GM12864 (cell line): ENCODE measurements at places on chromosomes 1 and 21.

DNA sequence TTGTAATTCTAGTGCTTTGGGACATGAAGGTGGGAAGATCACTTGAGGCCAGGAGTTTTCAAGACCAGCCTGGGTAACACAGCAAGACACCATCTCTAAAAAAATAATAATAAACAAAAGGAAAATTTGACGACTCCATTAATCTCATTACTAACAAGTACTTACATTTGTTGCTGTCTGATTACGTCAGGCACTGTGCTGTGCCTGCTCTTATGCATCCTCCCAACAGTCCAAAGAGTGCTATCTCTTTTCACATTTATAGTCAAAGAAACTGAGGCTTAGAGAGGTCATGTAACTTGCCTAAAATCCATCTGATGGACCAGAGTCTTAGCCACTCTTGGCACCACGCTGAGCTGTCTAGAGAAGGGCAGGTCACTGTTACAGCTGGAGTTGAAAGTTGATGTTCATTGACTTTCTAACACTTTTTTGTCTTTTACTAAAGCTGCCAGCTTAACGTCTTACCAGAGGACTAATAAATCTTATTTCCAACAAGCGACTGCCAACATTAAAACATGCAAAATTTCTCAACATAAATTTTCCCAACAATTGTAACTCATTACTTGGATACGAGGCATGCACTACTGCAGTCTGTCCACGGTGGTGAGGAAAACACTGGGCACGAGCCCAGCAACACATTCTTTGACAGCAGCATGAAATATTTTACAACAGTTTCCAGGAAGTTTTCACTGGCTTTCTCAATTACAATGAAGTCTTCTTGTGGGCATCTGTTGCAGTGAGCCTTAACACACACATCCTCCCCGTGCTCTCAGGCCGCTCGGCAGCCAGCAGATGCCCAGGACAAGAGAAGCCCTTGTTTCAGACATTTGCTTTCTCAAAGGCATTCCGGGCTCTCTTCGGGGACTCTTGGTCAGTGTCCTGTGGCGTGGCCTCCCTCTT is 262.9 kb upstream of the PROX1 start:
- DNase-seq = no peak

GRCh38 chr1:186082235-186082937 is 292.7 kb downstream of the TPR start:
- peak; percentile 80 for DNase-seq

- no peak for DNase-seq
Observed at GRCh38 chr1:151193856-151194255, 3.9 kb upstream of the VPS72 start.

DNA sequence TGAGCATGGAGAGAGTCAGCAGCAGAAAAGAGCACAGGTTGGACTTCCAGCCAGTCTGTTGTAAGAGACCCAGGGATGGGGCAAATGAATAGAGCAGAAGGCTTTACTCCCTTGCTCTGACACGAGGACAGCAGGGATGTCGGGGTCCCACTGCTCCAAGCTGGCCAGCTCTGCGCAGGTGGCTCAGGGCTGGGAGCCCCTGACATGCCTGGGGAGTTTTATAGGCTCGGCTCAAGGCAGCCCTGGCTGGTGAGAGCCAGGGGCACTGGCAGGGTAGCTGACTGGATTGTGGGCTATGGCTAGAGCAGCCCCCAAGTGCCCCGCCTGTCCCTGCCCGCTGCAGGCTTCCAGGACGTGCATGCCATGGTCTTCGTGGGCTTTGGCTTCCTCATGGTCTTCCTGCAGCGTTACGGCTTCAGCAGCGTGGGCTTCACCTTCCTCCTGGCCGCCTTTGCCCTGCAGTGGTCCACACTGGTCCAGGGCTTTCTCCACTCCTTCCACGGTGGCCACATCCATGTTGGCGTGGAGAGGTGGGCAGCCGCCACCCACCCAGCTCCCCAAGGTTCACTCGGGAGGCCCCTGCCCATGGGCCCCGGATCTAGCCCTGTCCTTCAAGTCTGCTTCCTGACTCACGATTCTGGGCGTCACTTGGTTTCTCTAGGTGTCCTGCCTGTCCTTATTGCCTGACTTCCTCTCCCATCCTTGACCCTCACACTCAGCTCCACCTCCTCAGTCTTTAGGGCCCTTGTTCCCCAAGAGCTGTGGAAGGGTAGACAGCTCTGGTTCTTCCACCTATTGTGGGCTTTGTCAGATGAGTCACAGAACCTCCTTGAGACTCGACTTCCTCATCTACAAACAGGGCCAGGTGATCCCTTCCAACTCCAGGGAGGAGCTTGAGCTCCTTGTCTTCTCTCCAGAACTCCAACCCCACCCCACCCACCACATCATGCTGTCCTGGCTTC is 8.2 kb downstream of the RHBG start:
- no peak for DNase-seq

GRCh38 chr1:25019337-25020172 is 89.5 kb upstream of the RUNX3 start:
- DNase-seq = peak; percentile 85

- no peak for DNase-seq
Observed at GRCh38 chr1:18530587-18531502, 50.1 kb downstream of the KLHDC7A start.

GRCh38 chr1:86948212-86948611 is 33.8 kb downstream of the HS2ST1 start:
- DNase-seq = no peak

DNA sequence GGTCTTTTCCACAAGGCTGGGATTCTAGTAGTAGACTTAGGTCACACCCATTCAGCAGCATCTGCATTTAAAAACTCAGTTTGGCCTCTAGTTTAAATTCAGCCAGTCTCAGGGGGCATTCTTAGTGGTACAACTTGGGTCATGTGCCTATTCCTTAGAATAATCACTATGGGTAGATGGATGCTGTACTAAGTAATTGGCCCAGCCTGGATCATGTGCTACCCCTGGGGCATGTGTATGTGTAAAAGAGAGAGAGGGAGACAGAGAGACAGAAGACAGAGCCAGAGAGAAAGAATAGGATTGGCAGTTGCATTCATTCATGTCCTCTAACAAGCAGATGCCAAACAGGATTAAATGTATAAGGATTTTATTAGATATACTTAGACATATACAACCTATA is 13.6 kb upstream of the SYT14 start:
- no peak for DNase-seq

GRCh38 chr1:93448292-93448982 is 519 bp downstream of the FNBP1L start:
- no peak for DNase-seq

GRCh38 chr1:1583347-1584010 is 8.8 kb upstream of the SSU72 start:
- no peak for DNase-seq

DNA sequence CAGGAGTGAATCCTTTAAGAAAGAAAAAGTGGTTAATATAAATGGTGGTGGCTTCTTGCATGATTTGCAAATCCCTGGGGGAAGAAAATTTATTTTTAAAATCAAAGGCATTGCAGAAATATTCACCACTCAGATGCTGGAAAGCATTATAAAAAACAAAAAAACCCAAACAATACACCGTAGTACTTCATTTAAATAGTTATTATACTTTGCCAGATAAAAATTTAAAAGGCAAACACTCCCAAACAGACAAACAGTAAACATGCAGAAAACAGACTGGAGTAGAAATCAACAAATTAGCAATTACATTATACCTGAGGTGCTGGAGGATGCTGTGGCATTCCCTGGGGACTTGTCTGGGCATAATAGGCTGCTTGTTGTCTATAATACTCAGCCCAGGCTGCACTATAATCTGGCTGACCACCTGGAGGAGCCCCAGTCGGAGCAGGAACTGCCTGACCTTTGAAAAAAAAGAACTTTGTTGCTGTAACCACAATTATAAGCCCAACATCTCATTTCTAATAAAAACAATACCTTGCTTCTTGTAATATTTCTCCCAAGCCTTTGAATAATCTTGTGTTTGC is 29.9 kb downstream of the FUBP1 start:
- DNase-seq = no peak

DNA sequence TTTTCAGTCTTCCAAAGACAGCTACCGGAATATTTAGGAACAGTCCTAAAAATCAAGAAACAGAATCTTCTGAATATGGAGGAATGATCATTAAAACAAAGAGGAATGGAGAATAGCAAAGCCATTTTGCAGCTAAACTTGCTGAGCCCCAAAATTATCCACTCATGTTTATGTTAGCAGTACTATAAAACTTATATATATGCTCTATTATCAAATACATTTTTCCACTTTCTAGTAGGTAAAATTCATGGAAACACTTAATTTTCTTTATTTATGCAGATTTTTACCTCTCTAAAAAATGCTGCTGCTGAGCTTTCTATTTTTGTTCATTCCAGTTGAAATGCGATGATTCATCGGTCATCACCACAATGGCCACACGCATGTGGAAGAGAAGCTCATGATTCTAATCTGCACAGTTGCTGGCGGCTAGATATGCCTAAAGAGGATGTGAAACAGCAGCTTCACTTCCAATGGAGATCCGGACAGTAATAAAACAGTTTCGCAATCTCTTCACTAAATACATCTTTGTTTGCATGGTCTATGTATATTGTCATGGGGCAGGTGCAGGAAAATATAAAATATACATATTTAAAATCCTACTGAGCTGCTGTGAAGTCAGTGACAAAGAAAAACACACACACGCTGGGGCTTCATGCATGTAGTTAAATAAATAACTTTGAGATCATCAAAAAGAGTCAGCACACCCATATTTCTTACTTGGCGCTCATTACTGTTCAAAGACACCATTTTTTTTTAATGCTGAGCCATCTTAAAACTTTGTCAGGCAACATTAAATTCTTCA is 292.2 kb downstream of the SMYD3 start:
- peak; percentile 65 for DNase-seq

- no peak for DNase-seq
Observed at GRCh38 chr21:43790010-43790524, 690 bp downstream of the RRP1 start.

- no peak for DNase-seq
Observed at GRCh38 chr1:183487674-183488442, 15.6 kb downstream of the SMG7 start.

- DNase-seq = no peak
Observed at GRCh38 chr1:15168479-15168878, 14.9 kb downstream of the TMEM51 start.

DNA sequence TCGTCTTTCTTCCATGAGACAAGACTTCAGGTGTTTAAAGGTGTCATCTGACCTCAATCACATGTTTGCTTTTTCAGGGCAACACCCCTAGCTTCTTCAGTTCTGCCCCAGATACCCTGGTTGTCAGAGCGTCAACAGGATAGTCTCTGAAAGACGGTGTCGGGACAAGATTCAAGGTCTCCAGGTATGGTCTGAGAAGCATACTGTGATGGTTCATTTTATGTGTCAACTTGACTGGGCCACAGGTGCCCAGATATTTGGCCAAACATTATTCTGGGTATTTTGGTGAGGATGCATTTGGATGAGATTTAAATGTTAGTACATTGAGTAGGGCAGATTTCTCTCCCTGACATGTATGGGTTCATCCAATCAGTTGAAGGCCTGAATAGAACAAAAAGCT is 148.3 kb downstream of the TGFBR3 start:
- no peak for DNase-seq

GRCh38 chr1:225735252-225736149 is 42.1 kb upstream of the SRP9 start:
- DNase-seq = no peak

- DNase-seq = no peak
Observed at GRCh38 chr1:22615886-22616285, 20.5 kb upstream of the C1QA start.

- no peak for DNase-seq
Observed at GRCh38 chr1:156553860-156554485, 18.4 kb downstream of the IQGAP3 start.

DNA sequence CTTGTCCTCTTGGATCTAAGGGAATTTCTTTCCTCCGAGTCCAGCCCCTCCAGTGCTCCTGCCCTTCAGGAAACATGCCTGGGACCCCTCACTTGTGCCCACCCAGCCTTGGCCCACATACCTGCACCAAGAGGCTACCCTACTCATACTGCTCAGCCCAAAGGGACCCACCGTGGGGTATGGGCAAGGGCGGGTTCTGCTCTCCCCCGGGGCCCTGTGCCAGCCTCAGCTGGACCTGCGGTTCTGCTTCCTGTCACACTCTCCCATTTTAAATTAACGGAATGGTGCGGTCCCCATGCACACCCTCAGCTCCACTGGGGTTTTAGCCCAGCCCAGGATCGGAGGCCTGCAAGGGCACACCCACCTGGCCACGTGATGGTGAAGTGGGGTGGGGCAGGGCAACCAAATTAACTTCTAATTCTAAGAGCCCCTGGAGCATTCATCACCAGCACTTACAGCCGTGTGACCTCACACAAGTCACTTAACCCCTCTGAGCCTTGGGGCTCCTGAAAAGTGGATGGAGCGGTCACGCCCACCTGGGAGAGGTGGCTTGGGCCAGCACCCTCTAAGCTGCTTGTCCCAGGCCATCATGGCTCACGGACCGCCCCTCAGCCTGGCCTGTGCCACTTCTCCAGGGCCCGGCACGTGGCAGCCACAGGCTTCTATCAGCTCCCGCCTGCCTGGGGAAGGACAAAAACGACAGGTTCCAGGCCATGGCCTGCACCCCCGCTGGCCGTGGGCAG is 28.3 kb downstream of the TP73 start:
- no peak for DNase-seq

DNA sequence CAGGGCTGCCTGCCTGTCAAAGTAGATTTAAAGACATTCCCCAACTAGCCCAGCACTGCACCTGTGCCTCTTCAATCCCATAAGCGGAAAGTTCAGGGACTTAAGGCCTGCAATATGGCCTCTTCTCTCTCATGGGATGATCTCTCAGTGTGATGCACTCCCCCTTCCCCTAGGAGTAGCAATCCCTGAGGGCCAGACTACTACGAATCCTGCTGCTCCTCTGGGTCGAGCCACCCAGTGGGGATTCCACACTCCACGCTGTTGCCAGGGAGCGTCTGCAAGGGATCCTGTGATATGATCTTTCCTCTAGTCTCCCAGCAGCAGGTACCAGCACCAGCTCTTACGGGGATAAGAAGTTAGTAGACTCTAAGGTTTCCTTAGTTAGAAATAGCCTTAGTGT is 13.2 kb upstream of the OR6N2 start:
- no peak for DNase-seq

GRCh38 chr1:20476265-20477038 is 9.6 kb downstream of the CAMK2N1 start:
- no peak for DNase-seq

GRCh38 chr1:92975551-92976232 is 14.4 kb upstream of the DIPK1A start:
- DNase-seq = peak; percentile 94

GRCh38 chr1:35406103-35406502 is 137.6 kb downstream of the ZMYM4 start:
- DNase-seq = no peak
